ENCODE measurements at places on chromosomes 2 and 18.

- DNase-seq = no peak
These were observed 92.4 kb upstream of the ZFP36L2 start for GRCh38 chr2:43318791-43319190.

GRCh38 chr2:57920342-57920939 is 126.2 kb upstream of the VRK2 start:
- no peak for DNase-seq

DNA sequence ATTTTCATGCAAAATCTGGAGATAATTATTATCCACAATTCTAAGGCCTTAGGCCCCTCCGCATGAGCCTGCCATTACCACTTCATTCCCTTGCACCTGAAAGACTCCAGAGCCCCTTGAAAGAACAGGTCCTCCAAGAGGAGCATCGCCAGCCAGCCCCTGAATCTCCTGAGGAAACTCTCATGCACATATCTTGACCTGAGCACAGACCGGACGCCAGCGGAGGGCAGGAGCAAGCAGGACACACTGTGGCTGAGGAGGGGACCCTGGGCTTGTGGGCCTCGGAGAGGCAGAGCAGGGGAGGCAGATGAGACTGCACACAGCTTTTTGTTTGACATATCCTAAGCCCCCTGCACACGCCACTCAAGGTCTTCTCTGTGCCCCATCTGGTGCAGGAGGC is 13.6 kb upstream of the ADNP2 start:
- no peak for DNase-seq

DNA sequence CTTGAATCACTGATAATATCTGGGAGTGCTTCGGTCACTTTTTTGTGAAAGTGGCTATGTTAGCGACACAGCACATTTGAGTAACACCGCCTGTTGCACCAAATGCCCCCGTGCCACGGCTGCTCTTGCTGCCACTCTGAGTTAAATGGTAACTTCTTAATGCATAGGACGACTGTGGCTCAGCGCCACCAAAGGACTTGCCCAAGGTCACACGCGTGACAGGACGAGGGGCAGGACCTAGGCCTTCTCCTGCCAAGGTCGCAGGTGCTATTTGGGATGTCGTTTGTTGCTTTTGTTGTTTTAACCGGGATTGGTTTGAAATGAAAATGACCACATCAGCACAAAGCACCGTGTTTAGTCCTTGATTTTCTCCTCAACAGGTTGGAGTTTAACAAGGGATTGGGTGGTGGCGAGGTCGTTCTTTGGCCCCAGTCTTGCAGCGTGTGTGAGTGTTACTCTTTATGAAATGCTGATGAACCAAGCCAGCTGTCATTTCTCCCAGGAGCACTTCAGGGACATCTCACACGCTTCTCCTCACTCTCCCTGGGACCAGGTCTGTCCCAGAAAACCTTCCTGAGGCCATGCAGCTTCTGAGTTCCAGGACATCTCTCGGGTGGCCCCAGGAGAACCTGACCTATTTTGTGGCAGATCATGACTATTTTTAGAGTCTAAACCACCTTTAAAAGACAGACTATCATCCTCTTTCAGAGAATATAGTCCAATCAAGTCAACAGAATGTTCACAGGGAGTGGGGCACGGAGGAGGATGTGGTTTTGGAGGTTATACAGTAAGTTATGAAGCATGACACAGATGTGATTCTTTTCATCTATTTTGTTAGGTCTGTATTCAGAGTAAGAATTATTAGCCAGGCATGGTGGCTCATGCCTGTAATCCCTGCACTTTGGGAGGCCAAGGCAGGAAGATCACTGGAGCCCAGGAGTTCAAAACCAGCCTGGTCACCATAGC is 49.9 kb downstream of the MTCL1 start:
- no peak for DNase-seq

GRCh38 chr2:194566907-194567660 is 1089.9 kb upstream of the SLC39A10 start:
- DNase-seq = no peak

DNA sequence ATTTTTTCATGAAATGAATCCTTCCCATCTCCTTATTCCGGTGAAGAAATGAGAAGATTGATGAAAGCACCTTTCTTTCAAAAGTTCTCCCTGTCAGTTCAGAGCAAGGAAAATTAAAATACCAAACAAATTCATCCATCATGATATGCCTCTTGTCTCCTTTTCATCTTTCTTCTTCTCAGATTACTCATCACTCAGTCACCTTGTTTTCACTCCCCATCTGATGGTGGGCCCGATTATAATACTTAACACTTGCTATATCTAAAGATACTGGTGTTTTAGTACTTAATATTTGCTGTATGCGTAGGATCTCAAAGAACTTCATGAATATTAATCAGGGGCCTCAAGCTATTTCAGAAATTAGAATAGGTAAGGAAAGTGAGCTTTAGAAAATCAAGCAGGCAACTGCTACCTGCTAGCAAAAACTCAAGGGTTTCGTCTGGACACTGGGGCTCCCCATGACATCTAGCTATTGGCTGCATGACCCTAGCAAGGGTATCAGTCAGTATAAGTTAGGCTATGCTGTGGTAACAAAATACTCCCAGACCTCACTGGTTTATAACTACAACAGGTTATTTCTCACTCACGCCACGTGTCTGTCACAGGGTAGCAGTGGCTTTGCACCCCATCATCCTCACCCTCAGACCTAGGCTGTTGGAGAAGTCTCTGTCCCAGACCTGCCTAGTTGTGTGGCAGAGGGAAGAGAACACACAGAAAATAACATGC is 39.0 kb upstream of the RNF152 start:
- no peak for DNase-seq

DNA sequence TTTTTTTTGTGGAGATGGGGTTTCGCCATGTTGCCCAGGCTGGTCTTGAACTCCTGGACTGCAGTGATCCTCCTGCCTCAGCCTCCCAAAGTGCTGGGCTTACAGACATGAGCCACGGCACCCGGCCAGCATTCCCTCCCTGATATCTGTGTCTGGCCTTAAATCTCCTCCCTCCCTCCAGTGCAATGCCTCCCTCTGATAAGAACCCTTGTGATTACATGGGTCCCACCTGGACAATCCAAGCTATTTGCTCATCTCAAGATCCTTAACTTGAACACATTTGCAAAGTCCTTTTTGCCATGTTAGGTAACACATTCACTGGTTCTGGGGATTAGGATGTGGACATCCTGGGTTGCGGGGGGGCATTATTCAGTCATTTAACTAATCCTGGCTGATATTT is 40.5 kb upstream of the CREB1 start:
- DNase-seq = no peak

GRCh38 chr2:180644709-180645108 is 335.7 kb upstream of the UBE2E3 start:
- DNase-seq = no peak

DNA sequence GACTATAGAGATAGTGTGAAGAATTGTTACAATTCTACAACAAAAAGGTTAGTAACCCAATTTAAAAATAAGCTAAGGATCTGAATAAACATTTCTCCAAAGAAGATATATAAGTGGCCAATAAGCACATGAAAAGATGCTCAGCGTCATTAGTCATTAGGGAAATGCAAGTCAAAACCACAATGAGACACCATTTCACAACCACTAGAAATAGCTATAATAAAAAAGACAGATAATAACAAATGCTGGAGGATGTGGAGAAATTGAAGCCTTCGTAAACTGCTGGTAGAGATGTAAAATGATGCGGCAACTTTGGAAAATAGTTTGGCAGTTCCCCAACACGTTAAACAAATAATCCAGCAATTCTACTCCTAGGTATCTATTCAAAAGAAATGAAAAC is 366.5 kb upstream of the POU3F3 start:
- DNase-seq = no peak

GRCh38 chr2:232353660-232354059 is 24.9 kb upstream of the ALPP start:
- DNase-seq = no peak

DNA sequence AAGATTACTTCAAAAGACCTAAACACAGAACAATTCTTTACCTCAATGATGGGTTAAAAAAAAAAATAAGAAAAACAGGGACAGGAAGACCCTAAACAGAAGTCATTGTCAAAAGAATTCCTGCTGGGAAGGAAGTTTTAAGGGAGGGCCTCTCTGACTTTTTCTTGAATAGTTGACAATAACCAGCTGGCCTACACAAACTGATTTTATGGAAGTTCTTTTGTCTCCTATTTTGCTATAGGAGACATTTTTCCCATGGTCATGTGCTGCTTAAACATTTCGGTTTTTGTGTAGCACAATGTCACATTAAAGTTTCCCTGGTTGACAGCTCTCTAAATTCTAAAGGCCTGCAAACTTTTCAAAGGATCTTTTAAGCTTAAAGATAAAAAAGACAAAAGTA is 55.3 kb downstream of the RFTN2 start:
- no peak for DNase-seq

- DNase-seq = no peak
These were observed 36.2 kb downstream of the ANKRD44 start for GRCh38 chr2:197274349-197274748.

DNA sequence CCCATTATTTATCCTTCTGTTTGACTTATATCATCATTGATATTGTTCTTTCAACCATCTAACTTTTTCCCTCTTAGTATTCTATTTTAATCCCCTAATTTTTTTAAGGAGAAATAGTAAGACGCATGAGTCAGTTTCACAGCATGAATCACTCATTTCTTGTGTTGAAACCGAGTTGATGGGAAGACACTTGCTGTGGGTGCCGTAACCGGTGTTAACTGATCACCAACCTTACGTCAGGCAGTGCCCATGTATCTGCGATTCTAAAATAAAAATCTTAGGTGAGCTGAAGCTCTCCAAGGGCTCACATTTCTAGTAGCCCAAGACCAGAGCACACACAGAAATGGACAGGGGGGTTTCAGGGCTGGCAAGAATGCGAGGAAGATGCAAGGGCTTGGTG is 348.1 kb downstream of the GALR1 start:
- DNase-seq = no peak

GRCh38 chr18:48831802-48832201 is 119.0 kb downstream of the SMAD7 start:
- DNase-seq = no peak

DNA sequence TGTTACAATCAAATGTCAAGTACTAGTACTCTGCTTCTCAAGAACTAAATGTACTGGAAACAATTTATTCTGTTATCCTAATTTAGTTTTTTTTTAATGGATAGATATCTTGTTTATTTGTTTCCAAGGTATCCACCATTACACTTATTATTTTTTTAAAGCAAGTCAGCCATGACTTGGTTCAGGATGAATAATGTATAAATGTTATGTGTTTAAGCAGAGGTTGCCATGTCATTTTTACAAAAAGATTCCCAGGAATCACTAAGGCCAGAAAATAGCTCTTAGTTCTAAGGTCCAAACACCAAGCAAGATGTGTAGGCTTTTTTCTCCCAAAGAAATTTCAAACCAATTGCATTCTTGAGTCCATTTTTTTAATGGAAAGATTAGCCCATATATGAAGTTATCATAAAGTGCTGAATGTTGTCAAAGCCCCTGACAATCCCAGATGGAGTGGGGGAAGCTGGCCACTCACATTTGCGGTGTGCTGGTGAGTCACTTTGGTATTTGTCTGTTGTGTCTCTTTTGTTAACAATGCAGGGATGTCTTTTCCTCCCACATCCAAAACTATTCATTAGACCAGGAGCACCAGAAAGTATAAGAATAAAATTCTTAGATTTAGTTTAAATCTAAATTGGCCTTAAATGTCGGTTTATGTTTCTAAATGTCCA is 158.9 kb downstream of the COL6A3 start:
- no peak for DNase-seq

DNA sequence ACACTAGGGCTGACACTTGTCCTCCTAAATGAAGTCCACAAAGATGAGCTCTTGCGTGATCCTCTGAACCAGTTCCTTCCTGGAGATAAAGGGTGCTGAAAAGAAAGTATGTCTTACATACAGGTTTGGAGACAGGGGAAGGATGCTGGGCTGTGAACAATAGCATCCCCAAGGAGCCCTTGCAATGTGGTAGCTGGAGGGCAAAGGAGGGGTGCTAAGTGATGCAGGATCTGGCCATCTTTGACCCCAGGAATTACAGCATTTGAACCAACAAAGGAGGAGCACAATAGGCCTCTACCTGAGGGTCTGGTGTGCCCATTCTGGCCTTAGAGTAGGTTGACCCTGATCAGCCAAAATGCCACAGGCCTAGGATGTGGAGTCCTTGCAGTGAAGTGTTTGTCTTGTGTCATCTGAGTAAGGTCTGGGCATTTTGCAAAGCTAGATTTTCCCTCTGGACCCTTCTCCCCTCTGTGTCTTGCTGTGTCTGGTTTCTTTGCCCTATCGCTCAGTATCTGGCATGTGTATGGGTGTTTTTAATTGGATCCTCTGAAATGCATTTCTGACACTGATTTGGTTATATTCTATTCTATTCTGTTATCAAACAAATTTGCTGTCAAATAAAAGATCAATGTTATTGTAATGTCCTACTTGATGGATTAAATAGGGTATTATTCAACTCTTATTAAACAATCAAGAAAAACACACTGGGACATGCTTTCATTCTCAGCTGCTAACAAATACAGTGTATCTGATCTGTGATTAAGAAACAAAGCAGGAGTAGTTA is 364.8 kb upstream of the MEIS1 start:
- DNase-seq = no peak

DNA sequence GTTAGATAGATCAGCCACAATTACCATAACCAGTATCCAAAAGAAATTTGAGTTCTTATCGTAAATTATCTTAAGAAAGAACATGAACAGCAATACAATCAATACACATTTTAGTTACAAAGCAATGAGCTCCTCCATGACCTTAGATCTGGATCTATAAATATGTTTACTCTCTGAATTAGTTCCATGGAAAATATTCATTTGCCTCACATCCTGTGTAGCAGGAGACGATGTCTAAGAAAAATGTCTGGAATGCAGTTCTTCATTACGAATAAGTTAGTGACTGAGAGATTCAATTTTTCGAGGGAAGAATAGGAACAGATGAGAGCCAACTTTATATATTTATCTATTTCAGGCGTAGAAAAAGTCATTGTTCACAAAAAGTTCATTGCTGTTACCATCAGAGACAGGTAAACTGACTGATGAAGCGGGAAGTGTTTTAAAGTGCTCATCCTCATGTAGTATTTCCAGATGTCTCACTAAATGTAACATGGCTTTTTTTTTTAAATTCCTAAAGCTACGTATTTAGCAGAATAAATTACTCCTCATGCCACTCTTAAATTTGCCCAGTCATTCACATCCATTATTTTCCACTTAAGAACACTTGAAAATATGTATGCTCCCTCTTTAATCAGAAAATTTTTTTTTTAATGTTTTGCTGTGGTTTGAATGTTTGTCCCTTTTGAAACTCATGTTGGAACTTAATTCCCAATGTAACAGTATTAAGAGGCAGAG is 106.5 kb upstream of the SCN1A start:
- no peak for DNase-seq

- DNase-seq = no peak
These were observed 2.0 kb downstream of the KCTD1 start for GRCh38 chr18:26546170-26546874.

All from stimulated activated CD4-positive, alpha-beta T cell treated with anti-CD3 and anti-CD28 coated beads, Interleukin-1b, Interleukin-23, amount 100 ng/mL, for 1 hour (primary cell).